T-helper 17 cell (primary cell): ENCODE measurements at places on chromosomes 3 and 15.

- no peak for DNase-seq
Observed at GRCh38 chr3:13863382-13863952, 16.4 kb downstream of the WNT7A start.

DNA sequence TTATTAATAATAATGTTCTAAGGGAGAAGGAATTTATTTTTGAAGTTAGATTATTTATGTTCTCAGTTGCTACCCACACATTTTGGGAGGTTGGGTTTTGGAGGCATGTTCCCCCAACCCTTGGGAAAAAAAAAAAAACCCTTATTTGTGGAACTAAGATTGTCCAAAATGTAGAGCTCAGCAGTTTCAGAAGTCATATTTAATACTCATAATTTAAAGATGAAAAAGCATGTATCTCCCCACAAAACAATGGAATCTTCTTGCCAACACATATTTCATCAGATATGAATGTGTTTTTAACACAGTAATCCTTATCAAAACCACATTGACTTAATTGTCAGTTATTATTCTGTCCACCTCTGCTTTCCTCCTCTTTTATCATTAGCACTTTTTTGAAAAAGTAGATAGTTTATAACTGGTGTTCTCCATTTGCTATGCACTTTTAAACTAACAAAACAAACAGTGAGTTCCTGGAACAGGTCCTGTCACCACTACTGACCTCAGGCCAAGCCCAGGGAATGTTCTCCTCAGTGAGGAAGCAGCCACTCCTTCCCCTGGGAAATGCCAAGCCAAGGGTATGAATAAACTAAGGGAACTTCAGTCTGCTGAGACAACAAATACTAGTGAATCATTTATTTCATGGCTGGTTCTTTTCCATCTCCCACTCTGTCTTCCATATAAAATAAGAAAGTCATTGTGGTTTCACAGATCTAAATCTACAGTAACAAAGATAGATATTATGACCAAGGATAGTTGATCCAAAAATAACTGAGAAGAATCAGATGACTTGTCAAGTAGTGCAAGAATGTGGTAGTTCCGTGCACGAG is 414.4 kb upstream of the ALCAM start:
- no peak for DNase-seq

DNA sequence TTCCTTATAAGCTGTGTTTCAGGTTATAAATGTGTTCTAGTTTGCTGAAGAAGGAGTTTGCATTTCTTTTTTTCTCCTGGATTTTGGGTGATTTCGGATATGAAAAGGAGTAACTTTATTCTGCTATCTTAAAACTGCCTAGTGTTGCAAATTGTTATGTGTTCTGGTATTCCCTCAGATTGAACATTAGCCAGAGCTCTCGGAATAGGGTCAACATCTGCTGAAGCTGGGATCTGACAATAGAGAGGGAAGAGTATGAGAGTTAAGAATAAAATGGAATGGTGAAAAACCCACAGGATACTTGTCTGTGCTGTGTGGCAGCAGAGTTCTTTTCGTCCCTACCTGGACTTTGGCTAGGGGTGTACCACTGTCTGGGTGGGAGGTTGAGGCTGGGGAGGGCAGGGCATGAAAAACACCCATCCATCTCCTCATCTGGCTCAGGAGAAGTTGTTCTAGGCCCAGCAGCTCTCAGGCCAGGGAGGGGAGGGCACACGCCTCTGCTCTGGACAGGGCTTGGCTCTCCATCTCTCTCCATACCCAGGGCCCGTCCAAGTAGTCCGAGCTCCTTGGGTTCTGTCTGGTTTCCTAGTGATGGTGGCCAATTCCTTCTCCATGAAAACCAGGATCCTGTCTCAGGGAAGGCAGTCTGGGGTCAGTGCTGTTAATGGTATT is 13.2 kb downstream of the SPSB4 start:
- DNase-seq, result no peak

GRCh38 chr15:44427756-44428724 is 611 bp downstream of the CTDSPL2 start:
- DNase-seq, result no peak

DNA sequence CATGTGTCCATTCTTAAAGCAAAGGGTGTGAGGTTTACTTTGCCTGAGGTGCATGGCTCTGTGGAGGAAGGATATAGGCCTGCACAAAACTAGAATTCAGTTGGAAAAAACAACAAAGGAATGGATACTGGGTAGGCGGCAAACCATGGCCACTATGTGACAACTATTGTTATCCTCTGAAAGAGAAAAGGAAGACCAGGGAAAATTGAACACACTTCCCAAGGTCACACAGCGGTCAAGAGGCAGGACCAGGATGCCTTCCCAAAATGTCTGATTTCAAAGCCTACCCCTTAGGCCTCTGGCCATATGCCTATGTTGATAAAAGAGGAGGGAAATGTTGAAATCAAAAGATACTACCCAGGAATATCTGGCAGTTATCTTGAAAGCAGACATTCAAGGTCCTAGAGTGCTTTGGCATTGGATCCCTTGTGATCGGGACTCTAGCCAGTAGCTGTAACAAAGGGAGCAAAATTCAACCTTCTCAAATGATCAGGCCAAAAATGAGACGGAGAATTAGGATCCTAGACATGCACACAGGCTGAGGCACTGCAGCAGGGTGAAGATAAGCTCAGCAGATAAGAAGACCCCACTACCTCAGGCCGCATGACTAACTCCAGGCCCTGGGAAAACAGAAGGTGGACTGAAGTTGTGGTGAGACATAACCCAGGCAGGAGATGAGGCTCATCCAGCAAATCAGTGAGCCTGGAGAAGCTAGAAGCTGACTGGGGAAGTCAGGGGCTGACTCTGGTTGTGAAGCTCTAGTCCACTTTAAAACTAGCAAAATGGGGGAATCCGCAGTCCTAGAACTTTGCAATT is 292.2 kb downstream of the NEK10 start:
- DNase-seq, result no peak

- DNase-seq, result peak; percentile 36
Observed at GRCh38 chr3:40191850-40192448, 117.6 kb upstream of the EIF1B start.

DNA sequence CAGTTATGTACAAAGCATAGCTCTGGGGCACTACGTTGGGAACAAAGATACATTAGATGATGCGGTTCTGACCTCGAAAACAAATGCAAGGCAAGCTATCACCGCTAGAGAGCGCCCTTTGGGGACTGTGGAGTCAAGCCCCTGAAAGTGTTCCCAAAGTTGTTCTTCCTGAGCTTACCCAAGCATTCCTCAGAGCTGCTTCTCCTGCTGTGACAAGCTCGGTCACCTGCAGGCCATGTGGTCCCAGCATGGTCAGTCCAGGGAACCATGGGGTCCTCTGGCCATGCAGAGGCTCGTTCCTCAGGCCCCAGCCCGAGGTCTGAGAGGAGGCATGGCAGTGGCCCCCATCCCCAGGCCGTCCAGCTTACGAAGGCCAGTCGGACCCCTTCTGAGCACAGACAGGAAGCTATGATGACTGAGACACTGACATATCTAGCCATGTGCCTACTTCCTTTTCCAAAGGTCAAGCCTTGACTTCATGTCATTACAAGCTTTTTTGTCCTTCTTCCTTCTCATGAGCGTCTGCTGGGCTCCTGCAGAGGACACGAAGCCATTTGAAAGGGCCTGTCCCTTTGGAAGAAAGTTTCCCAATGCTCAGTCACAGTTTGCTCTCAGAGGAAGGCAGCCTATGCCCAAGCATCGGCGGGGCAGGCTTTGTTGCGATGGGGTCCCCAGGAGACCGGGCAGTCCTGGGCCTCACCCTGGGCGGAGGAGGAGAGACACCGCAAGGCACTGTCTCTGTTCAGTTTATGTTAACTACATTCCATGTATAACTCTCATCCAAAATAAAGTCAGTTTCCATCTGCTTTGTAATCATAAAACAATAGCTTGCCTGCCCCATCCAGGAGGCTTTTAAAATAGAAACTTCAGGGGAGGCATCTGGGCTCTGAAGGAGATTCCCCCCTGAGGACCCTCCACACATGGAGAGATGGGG is 79.3 kb downstream of the ATP10A start:
- peak; percentile 48 for DNase-seq

- DNase-seq, result no peak
Observed at GRCh38 chr3:14343338-14344112, 58.9 kb upstream of the SLC6A6 start.

DNA sequence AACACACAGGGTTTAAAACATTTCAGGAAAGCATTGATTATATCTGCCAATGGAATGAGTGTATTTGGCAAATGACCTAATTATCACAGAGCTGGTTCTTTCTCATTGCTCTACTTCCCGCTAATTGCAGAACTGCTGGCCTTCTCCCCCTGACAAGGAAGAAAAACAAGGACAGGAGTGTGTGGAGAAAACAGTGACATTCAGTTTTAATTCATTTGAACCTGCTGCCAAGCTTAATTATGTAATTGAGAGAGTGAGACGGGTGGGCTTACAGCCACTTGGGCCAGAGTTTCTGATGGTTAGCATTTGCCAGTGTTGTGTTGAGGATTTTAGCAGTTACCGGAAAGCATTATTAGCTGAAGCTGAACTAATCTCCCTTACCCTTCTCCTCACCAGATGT is 301.4 kb downstream of the RBMS3 start:
- no peak for DNase-seq

- DNase-seq, result no peak
Observed at GRCh38 chr3:52483577-52484381, 11.4 kb upstream of the STAB1 start.

DNA sequence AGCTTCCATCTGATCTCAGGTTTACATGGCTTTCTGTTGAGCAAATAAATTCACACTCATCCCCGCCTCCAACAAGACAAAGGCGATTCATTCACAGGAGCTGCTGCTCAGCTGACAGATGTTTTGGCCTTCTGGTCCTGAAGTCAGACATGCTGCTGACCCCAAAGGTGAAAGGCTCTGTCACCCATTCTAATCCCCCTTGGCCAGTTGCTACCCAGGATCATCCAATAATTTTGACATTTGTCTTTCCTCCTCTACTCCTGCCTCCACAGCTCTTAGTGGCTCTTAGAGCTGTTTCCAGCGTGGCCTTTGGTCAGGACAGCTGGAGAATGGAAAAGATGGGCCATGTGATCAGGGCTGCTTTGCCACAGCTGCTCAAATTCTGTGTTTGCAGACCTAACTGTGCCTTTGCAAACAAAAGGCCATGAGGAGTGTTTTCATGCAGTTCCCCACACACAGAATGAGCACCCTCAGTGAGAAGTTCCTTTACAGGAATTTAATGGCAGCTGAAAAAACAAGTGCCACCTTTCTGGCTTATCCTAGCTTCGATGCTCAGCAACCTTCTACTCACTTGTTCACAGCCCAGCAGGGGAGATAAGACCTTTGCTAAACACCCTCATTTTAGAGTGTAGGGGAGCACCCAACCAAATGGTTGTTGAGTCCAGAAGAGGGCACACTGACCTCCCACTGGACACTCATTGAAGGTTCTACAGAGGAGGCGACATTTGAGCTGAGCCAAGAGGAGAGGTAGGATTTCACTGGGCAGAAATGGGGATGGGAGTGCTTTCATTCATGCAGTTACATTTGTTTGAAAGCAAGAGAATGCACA is 39.0 kb downstream of the CYP19A1 start:
- DNase-seq, result no peak
